NCI-H1092 (cell line): ENCODE measurements at places on chromosomes 2 and 18.

- no peak for DNase-seq
Measured at GRCh38 chr18:39846265-39846664, 2108.8 kb upstream of the PIK3C3 start.

DNA sequence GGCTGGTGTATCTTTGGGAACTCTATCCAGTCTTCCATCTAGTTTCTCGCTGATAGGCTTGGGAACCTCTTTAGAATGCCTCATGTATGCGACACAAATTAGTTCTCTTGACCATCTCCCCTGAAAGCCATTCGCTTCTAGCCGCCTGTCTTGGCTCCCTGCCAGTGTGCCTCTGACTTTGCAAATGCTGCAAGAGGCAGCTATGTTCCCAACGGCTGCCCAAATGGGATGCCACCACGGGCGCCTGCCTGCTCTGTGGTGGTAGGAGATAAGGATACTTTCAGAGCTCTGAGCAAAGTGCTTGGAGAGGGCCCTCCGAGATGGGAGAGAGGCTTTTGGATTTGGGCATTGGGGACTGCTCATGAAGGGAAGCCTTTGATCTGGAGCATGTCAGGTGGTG, 77.7 kb upstream of the IGFBP5 start:
- DNase-seq: no peak

DNA sequence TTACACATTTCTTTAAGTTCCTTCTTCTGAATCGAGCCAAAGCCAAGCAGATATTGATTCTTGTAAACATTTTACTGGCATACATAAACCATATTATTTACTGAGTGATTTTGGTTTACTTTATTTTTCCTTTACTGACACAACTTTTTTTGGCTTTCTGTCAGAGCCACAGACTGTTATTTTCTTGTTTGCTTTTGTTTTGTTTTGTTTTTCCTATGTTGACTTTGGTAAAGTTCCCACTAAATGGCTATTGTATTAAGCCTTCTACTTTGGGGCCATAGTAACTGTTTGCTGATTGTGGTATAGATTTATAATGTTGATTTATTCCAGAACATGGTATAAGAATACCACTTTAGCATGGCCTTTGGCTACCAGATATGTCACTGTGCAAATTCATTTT, 419.4 kb downstream of the DCDC2C start:
- DNase-seq: no peak

- no peak for DNase-seq
Measured at GRCh38 chr2:135257383-135258090, 205.4 kb downstream of the RAB3GAP1 start.

- no peak for DNase-seq
Measured at GRCh38 chr2:8379549-8379948, 302.3 kb upstream of the ID2 start.

GRCh38 chr2:26574066-26574899, 66.9 kb downstream of the CIB4 start:
- no peak for DNase-seq

- DNase-seq: peak; percentile 13
Measured at GRCh38 chr18:77635451-77635850, 385.8 kb downstream of the GALR1 start.

DNA sequence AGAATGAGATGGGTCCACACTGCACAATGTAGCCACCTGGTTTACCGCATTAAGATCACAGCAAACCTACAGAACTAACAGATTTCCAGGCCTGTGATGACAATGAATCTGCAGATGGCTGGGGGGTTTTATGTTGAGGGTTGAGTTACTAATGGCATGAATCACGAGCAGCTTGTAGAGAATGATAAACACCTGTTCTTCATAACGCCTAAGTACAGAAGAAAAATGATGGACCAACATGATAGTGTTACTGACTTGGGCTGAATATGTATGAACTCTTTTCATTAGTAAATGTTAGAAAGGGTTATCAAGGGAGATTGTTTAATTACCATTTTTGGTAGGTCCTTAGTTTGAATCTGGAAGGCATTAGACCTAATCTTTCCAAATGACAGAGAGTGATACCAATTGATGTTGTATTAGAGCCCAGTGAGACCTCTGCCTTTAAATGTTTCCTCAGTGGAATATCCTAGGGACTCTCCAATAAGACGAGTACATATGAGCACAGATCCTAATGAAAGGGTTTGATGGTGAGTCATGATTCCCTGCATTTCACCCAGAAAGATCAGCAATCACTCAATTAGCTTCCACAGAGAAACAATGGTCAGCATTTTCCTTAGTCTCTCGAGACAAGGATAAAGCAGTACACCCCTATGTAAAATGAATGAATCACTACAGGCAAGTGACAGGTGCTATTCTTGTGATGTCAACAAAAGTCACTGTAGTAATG, 243.8 kb downstream of the DLGAP1 start:
- no peak for DNase-seq

GRCh38 chr2:57536535-57537231, 509.9 kb upstream of the VRK2 start:
- no peak for DNase-seq

DNA sequence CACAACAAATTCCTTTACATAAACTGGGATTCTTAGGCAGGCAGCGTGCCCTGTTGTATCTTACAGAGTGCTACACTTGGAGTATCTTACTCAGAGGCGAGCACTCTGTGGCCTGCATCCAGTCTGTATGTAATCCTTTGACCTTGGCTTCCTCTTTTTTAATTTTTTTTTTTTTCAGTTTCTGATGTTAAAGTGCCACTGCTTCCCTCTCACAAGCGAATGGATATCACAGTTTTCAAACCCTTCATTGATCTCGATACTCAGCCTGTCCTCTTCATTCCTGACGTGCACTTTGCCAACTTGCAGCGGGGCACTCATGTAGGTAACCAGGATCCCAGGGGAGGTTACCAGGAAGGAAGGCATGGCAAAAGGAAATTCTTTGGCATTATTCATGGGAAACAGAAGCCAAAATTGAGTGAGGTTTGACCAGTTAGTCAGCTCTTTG, 40.4 kb downstream of the GRHL1 start:
- no peak for DNase-seq

GRCh38 chr2:84816426-84817026, 64.4 kb downstream of the TRABD2A start:
- DNase-seq: no peak

GRCh38 chr2:235155163-235155562, 203.3 kb downstream of the SH3BP4 start:
- DNase-seq: no peak

- DNase-seq: no peak
Measured at GRCh38 chr2:152115952-152116351, 17.1 kb upstream of the CACNB4 start.

- DNase-seq: no peak
Measured at GRCh38 chr2:216659276-216659675, 26.1 kb downstream of the IGFBP2 start.

GRCh38 chr2:149871091-149871885, 283.7 kb upstream of the MMADHC start:
- DNase-seq: no peak

DNA sequence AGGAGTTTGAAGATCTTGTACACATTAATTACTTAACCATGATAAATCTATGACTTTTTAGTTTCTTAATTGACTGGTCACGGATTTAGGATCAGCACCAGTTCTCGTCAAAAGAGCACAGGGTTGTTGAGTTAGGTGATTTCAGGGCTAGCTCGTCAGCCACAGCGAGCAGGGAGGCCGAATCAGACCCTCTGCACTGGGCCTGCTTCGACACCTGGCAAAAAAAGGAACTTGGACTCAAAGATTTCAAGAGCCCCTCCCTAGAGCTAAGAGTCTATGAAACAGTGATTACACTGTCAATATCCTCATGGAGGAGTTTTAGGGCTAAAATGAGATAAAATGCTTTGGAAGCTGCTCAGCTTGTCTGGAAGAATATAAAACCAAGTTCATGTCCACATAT, 4.6 kb upstream of the SERTAD2 start:
- no peak for DNase-seq

GRCh38 chr2:234198976-234199375, 148.5 kb downstream of the SPP2 start:
- DNase-seq: no peak

DNA sequence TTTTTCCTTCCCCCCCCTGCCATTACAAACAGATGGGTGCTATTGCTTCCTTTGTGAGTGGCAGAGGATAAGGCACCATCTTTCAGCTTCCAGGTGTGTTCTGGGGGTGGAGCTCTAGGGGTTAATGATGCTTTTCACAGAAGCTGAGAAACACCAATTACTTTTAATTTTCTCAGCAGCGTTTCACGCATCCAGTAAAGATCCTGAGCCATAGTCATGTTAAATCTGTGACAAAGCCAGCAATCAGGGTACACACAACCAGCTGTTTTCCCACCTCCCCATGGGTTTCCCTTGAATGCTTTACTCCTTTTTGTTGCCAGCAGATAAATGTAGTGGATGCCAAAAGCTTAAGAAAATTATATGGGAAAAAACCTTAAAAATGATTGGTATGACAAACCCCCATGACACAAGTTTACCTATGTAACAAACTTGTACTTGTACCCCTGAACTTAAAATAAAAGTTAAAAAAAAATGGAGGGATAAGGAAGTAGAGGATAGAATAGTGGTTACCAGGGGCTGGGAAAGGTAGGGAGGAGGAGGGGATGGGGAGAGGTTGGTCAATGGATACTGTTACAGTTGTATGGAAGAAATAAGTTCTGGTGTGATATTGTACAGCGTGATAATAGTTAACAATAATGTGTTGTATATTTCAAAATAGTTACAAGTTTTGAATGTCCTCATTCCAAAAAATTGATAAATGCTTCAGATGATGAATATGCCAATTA, 70.0 kb downstream of the ACOXL start:
- DNase-seq: no peak

DNA sequence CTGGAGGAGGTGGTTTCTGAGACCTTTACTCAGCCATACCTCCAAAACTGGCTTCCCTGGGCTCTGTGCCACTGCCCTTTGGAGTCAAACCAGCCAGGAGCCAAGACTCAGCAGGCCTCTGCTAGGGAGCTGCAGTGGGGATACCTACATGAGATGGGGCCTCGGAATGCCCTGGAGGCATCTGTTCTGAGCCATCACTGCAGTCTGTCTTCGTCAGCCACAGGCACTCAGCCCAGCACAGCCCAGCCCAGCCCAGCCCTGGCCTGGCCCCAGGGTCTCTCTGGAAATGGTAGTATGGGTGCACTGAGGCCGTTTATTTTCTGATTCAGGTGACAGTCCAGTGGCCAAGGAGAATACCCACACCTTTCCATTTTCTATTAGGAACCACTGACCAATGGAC, 209.8 kb downstream of the CELF4 start:
- DNase-seq: no peak

DNA sequence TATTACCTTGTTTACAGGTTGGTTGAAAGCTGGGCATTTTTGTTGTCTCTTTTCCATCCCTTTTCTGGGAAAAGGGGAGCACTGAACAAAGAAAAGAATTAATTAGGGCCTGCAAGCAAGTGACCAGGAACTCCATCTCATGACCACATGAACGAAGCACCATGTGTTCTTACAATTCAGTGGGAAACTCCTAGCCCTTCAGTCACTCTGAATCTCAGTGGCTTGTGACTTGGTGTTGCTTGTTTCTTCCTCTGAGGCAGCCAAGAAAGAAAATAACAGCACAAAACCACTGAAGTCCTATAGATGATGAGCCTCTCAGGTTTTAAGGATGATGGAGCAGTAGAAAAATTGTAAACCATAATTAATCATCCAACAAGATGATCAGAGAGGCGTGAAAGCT, 129.1 kb upstream of the CAB39 start:
- DNase-seq: no peak

DNA sequence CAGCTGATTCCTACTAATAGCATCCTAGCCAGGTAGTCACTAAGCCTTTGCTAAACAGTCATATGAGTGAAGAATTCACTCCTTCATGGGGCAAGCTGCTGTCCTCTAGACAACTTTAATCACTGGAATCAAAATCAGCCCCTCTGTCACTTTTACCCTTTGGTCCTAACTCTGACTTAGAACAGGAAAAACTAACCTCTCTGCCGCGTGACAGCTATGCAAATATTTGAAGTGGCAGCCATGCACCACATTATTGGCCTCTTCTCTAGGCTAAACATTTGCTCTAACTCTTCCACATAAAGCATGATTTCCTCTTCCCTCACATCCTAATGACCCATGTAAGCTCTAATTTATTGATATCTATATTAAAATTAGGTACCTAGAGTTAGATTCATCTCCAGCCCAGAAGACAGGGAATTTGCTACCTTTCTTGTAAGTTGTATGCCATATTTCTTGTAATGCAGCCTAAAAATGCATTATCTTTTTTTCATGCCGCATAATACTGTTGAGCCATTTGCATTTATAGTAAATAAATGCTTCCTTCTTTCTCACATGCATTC, 12.8 kb upstream of the ONECUT2 start:
- peak; percentile 30 for DNase-seq

- no peak for DNase-seq
Measured at GRCh38 chr2:240898108-240898730, 2.3 kb upstream of the MAB21L4 start.
